ENCODE measurements at places on chromosomes 3 and 15.
A peak's percentile ranks its signal among the peaks of the same experiment; 100 is the strongest.

DNA sequence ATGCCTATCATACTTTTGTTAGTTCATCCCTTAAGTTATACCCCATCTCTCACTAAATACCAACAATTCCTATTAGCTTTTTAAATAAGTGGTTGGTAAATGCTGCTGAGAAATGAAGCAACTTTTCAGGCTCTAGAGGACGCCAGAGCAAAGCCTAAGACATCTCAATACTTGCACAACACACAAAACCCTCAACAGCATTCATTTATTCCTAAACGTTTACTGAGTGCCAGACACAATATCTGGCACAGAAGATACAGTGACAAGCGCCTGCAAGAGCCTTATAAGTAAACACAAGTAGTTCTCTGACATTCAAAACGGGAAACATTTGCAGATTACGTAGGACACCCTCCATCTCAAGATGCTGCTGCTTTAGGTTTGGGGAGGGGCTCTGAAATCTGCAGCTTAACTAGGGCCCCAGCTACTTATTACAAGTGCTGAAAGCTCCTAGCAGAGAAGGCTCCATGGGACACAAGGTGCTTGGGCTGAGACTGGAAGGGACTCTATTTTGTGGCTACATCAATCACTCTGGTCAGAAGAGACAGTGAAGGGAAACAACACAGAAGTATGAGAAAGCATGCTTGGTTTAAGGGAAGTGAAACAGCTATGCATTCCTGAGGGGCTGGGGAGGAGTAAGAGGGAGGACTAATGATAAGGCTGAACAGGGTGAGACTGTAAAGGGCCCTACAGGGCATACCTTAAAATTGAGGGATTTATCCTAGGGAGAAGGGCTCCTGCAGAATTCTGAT, 311.3 kb downstream of the PLCL2 start:
- DNase-seq, result no peak

DNA sequence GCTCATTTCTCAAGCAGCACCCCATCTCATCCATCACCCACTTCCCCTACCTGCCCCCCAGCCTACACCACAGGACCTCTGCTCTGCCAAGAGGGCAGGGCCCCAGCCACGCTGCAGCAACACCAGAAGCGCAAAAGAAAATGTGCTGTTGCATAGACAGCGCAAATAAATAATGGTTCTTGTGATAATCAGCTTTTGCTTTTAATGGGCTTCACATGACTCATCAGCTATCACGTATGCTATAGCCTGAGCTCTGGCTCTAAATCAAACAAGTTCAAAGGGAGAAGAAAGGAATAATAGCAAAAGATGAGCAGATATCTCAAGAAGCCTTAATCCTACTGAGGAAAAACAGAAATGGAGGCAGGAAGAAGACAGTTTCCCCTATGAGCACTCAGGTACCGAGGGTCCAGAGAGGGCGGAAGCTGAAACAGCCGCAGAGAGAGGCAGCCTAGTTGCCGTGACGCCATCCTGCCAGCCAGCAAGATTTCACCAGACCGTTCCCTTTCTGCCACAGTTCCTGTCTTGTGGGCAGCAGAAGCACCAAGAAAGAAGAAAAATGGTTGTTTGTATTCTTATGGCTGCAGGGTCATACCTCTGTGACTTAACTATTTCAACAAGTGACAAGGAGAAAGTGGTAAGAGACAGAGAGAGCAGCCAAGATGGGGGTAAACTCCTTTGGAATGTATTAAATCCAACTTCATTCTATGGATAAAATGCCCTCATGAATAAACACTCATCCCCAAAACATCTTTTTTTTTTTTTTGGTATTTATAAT, 22.0 kb downstream of the RAB27A start:
- peak; percentile 64 for DNase-seq

- no peak for DNase-seq
Observed at GRCh38 chr3:112470788-112471187, 28.5 kb downstream of the BTLA start.

DNA sequence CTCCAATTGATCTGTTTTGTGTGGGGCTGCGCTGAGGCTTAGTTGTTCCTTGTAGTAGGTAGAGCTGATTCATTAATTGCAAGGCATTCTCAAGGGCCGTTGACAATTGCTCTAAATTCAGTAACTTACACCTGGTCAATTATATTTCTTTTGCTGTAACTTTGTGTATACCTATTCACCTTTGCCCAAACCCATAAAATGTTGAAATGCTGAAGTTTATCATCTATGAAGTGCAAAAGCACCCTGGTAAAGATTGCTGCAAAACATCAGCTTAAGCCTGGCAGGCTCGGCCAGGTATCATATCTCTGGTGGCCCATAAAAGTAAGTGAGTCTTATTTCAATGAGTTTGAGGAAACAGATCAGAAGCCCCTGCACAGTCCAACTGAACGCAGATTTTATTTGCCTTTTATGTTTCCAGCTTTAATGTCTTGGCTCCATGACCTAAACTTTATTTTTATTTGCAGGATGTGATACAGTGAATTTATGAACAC, 203.6 kb upstream of the SLCO3A1 start:
- DNase-seq, result no peak

- DNase-seq, result peak; percentile 91
Observed at GRCh38 chr15:74540761-74541493, at the start of gene ARID3B. TSS of gene ARID3B (plus strand) at chr15:74541220. CDS start at chr15:74543937, 2,717 bp downstream.

- no peak for DNase-seq
Observed at GRCh38 chr3:133629146-133629545, 32.6 kb downstream of the TOPBP1 start.
